Bladder microvascular endothelial cell (primary cell): ENCODE measurements at places on chromosomes 5 and 9. TPM values are rescaled to one million over a fixed set of nuclear protein-coding genes. Genes with fewer than 3 reads are reported as not detected.

Gene LCP2
- 1.2 and 2.1 TPM in 2 replicates for total RNA-seq

Gene CENPH
- total RNA-seq = 3.1 and 9.6 TPM in 2 replicates

Gene ARHGEF39
- total RNA-seq = 0.65 and 1.5 TPM in 2 replicates

Gene DBH
- not detected in 2 replicates for total RNA-seq

Gene TTLL11
- total RNA-seq = 1.5 and 3.5 TPM in 2 replicates
